ENCODE measurements at places on chromosomes 3 and 15. TPM values are rescaled to one million over a fixed set of nuclear protein-coding genes. Genes with fewer than 3 reads are reported as not detected.

DNA sequence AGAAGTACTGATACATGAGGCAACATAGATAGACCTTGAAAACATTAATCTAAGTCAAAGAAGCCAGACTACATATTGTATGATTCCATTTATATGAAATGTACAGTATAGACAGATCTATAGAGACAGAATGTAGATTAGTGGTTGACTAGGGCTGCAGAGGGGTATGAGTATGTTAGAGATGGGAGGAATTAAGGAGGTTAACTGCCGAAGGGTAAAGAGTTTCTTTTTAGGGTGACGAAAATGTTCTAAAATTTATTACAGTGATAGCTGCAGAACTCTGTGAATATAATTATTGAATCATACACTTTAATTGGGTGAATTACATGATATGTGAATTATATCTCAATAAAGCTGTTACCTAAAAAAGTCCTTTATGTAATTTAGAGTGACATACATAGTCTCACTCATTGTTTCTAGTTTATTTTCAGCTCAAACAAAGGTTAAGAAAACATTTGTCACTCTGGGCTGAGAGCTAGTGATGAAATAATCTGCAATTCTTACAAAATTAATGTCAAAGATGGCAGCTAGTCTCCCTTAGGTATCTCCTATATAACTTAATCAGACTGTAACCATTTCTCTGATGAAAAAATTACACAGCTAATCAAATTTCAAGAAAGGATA lies 61.4 kb downstream of the DENND4A start:
- DNase-seq: no peak

Gene EHHADH
- polyA plus RNA-seq: 28.6 TPM

- no peak for DNase-seq
These were observed 599.6 kb downstream of the GBE1 start for GRCh38 chr3:81161851-81162250.

Gene GRIP2
- 1.0 TPM for polyA plus RNA-seq

DNA sequence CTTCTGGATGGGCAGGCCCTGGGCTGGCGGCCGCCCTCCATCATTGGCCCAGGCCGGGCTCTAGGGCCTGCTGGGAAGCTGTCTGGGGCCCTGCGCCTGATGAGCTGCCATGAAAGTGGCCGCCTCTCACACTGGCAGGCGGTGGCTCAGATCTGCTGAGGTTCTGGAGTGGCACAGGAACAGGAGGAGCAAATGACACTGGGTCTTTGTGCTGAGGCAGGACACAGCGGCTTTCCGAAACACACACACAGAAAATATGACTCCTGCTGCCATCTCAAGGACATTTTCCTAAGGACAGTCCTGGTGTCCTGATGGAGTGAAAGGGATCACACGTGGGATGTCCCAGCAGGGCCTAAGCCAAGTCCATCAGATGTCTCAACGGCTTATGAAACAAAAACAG lies 103.5 kb downstream of the NUP210 start:
- DNase-seq: no peak

DNA sequence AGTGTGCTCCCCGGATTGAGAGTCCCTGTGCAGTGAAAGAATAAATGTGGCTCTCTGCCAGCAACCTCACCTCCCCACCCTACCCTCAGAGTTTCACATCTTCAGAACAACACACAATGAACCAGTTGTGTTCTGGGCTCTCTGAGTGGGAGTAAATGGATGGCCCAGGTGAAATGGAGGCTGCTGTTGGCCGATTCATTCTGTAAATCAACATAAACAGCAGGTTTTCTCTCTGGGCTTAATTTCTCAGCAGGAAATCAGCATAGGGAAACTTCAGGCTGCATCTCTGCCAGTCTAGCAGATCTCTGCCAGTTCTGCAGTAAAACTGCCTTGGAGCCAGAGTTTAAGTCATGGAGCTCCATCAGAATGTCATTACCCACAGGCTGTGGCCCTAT lies 54.6 kb upstream of the FURIN start:
- no peak for DNase-seq

DNA sequence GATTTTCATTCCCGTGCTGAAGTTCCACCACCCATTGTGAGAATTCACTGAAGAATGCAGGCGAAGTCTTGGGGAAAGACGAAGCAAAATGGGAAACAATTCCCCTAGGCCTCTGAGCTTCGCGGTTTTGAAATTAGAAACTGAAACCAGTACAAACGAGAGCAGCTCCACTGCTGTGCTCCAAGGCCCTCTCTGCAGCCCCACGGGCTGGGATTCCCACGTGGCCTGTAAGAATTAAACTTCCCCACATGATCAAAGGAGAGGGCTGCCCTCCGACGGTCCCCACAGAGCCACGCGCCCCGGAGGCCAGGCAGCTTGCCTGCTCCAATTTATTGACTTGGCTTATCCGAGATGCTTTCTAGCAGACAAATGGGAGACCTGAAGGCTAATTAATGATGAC lies 144.0 kb downstream of the GREM1 start:
- DNase-seq: no peak

Gene ZNF620
- 9.6 TPM for polyA plus RNA-seq

DNA sequence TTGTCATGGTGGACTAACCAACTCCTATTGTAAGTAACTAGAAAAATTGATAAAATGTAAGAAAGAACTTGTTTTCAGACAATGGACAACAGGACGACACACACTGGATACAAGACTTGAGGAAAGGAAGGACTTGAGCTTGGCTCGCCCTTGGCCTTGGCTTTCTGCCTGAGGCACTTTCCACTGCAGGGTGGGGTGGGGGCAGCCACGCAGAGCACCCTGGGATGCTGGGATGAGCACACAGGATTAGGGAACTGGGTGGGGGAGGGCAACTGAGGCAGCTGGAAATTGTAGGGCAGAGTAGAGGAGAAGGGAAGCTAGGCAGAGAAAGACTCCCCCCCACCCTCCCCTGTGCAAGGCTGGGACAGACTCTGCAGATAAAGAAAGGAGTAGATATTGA lies 25.5 kb upstream of the HHATL start:
- no peak for DNase-seq

GRCh38 chr3:140296796-140297352 lies 361.9 kb downstream of the CLSTN2 start:
- no peak for DNase-seq

DNA sequence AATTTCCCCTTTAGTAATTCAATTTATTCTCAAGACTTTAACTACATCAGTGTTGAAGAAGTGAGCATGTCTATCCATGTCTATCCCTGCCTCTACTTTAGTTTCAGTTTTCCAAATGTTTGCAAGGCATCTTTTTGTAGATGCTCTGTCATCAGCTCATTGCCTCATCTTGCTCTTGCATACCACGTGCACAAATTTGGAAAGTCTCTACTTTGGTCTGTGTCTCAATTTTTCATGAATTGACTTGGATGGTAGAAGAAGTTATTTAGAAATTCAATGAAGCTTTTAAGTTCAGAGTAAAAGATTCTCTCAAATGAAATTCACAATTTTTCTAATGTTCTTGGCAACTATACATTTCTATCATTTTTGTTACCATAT lies 55.3 kb downstream of the CLDN1 start:
- no peak for DNase-seq

- DNase-seq: no peak
These were observed 152.0 kb downstream of the GREM1 start for GRCh38 chr15:32869776-32870175.

Gene CRELD1
- 52.1 TPM for polyA plus RNA-seq

- DNase-seq: no peak
These were observed 105.5 kb downstream of the PYDC2 start for GRCh38 chr3:191566469-191566868.

GRCh38 chr15:31433574-31433973 lies 106.9 kb downstream of the KLF13 start:
- DNase-seq: no peak

Gene TMEM266
- 11.1 TPM for polyA plus RNA-seq

- no peak for DNase-seq
These were observed 244.8 kb downstream of the PLCL2 start for GRCh38 chr3:17129556-17129955.

Gene RARRES1
- polyA plus RNA-seq: 38.8 TPM

GRCh38 chr3:49460188-49460890 lies 9.7 kb upstream of the DAG1 start:
- no peak for DNase-seq

- no peak for DNase-seq
These were observed 1399.7 kb upstream of the CADM2 start for GRCh38 chr3:83559082-83559481.

DNA sequence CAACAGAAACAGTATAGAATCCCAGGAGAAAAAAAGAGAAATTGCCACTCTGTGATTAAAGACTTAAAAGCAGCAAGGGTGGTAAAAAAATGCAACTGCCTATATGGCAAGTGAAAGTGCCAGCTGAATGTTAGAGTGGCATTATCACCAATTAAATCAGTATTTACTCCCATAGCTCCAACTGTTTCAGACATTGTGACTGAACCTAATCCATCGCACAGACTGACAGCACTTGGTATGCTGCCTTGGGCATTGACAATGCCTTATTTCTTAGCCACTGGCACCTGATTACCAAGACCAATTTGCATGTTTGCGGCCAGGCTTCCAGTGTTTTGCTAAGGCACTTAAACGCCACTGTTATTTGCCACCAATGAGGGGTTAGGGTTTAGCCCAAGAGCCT lies 201.9 kb upstream of the NECTIN3 start:
- no peak for DNase-seq

Gene SLC35G2
- 3.4 TPM for polyA plus RNA-seq

DNA sequence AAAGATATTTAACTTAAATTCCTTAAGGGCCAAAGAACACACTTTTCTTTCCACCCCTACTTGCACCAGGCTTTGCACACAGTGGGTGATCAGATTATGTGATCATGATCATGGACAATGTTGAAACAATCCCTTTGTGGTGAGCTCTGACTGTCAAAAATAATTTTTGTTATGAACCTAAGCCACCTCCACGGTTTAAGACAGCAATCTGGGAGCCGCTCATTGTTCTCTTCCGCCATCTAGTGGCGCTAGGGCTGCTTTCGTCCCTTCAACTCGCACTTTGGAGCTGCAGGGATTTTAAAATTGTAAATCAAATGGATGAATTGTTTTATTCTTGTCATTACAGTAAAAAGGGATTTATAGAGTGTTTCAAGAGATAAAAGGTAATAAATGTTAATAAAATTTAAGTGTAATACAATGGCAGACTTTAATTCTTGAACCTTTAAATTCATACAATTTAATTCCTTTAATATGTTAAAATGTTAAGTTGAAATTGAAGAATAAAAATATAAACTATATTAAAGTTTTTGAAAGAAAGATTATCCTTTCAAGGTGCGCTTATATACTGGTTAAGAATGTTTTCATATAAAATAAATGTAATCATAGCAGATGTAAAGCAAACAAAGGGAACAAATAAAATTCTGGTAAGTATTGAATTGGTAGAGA lies 45.3 kb upstream of the ARL6 start:
- DNase-seq: peak; percentile 45

DNA sequence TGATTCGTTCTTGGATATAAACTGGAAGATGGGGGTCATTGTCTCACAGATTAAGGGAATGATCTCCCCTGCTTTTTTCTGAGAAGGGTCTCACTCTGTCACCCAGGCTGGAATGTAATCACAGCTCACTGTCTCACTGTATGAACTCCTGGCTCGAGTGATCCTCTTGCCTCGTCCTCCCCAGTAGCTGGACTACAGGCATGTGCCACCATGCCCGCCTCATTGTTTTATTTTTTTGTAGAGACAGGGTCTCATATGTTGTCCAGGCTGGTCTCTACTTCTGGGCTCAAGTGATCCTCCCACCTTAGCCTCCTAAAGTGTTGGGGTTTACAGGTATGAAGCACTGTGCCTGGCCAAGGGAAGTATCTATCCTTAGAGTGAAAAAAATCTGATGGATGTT lies 5.4 kb downstream of the OXSR1 start:
- no peak for DNase-seq

Gene ZBTB20
- 4.2 TPM for polyA plus RNA-seq

- no peak for DNase-seq
These were observed 141.3 kb upstream of the PROK2 start for GRCh38 chr3:71926262-71926600.

GRCh38 chr3:158084651-158085050 lies 21.6 kb downstream of the SHOX2 start:
- no peak for DNase-seq

GRCh38 chr15:85536341-85536740 lies 155.9 kb downstream of the AKAP13 start:
- no peak for DNase-seq

- DNase-seq: no peak
These were observed 707 bp upstream of the FAM81A start for GRCh38 chr15:59437142-59437816.

- DNase-seq: peak; percentile 16
These were observed 393 bp downstream of the ERICH6 start for GRCh38 chr3:150703299-150703755.

Gene FGF7
- polyA plus RNA-seq: 15.3 TPM

DNA sequence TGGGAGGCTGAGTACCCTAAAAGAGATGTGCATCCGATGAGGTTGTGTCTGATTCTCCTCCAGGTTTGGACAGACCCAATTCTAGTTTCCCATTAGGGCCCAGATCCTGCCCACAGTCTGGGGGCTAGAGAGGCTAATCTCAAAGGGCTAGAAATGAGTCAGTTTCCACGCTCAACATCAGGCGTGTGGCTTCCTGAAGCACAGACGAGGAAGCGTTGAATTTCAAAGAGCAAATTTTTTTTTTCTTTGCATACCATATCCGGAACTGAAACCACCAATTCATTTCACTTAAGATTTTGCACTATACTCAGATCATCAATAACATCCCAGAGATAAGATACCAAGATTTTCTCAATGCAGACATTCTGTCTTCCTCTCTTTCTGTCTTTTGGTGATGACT lies 173.8 kb upstream of the BCL6 start:
- DNase-seq: no peak

GRCh38 chr15:22819651-22820050 lies 18.8 kb upstream of the NIPA2 start:
- DNase-seq: no peak

DNA sequence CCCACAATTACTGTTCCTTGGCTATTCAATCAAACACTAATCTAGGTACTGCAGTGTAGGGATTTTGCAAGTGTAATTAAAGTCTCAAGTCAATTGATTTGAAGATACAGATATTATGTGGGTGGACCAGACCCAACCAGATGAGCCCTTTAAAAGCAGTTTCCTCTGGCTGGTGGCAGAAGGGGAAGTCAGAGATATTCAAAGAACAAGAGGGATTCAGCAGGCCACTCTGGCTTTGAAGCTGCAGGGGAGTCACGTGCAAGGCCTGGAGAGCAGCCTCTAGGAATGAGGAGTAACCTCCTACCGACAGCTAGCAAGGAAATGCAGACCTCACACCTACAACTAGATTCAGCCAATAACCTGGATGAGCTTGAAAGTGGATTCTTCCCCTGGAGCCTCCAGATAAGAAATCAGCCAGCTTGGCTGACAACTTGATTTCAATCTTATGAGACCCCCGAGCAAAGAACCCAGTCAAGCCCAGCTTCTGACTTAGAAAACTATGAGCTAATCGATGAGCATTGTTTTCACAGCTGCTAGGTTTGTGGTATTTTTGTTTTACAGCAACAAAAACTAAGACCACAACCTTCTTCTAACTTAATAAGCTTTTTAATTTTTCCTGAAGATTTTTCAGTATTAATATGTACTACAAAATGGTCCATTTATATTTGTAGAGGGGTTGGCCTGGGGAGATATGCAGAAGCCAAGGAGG lies 13.4 kb downstream of the HACD2 start:
- no peak for DNase-seq

Gene MESP1
- polyA plus RNA-seq: 0.85 TPM

Gene RETNLB
- not detected for polyA plus RNA-seq

GRCh38 chr15:31235311-31236183 lies 91.1 kb upstream of the KLF13 start:
- DNase-seq: no peak

Data from right renal cortex interstitium (tissue), 3 donors.